ENCODE measurements at places on chromosomes 4 and X. TPM values are rescaled to one million over a fixed set of nuclear protein-coding genes. Genes with fewer than 3 reads are reported as not detected.
A peak's percentile ranks its signal among the peaks of the same experiment; 100 is the strongest.

The MAP9 gene
- 7.0 TPM for total RNA-seq

DNA sequence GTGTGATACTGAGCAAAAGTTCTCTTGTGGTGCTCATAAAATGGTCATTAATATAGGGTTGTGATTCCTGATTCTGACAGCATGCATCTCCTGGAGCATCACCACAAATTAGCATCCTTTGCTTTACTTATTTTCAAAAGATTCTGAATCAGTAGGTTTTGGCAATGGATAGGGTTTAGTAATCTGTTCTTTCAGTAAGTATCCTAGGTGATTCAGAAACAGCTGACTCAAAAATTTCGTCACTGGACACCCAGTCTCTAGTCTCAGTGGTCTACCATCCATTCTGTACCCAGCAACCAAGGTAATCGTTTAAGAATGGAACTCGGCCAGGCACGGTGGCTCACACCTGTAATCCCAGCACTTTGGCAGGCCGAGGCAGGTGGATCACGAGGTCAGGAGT is 4.1 kb downstream of the CBLL2 start:
- no peaks in the 10 kb centered on the region for H3K4me1 ChIP-seq
- H3K36me3 ChIP-seq = no peaks in the 10 kb centered on the region
- no peak for DNase-seq
- H3K4me3 ChIP-seq = no peak overlapping the region
- no peak overlapping the region for H3K27ac ChIP-seq

GRCh38 chr4:78693777-78694456 is 82.2 kb upstream of the BMP2K start:
- no peak for DNase-seq
- H3K27ac ChIP-seq = no peak overlapping the region
- H3K27me3 ChIP-seq = peaks cover 8% of the 10 kb centered on the region

DNA sequence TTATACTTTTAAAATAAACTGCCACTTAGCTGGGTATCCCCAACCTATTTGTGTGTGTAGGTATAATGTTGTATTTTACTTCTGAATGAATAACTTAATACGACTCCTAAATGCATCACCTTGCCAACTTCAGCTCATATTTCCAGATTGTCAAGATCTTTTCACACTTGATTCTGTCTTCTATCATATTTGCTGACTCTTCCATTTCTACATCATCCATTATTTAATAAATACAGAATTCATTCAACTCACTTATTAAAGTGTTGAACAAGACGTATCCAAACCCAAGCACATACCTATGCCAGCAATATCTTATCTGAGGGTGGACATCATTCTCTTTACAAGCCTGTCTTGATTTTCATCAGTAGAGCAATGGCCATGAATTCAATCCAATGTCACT is 91.2 kb upstream of the FAM47C start:
- H3K27me3 ChIP-seq = no peaks in the 10 kb centered on the region
- no peak for DNase-seq
- H3K27ac ChIP-seq = no peak overlapping the region
- H3K4me3 ChIP-seq = no peak overlapping the region

GRCh38 chr4:136637071-136637777 is 895.1 kb downstream of the PCDH18 start:
- H3K4me1 ChIP-seq = no peaks in the 10 kb centered on the region
- no peaks in the 10 kb centered on the region for H3K36me3 ChIP-seq
- DNase-seq = no peak
- H3K4me3 ChIP-seq = no peak overlapping the region
- H3K27ac ChIP-seq = no peak overlapping the region

GRCh38 chr4:182808673-182809416 is 108.3 kb downstream of the DCTD start:
- peaks cover 18% of the 10 kb centered on the region for H3K4me1 ChIP-seq
- peaks cover 2% of the 10 kb centered on the region for H3K36me3 ChIP-seq
- no peak overlapping the region for H3K27ac ChIP-seq
- H3K27me3 ChIP-seq = peaks cover 6% of the 10 kb centered on the region
- H3K4me3 ChIP-seq = no peak overlapping the region
- peak; percentile 70 for DNase-seq

Data from activated CD8-positive, alpha-beta T cell treated with anti-CD3 and anti-CD28 coated beads, Interleukin-2, amount 10 ng/mL, durations not matched to agents 7 days and 5 days (primary cell).